ENCODE measurements at places on chromosomes 11 and 22.

DNA sequence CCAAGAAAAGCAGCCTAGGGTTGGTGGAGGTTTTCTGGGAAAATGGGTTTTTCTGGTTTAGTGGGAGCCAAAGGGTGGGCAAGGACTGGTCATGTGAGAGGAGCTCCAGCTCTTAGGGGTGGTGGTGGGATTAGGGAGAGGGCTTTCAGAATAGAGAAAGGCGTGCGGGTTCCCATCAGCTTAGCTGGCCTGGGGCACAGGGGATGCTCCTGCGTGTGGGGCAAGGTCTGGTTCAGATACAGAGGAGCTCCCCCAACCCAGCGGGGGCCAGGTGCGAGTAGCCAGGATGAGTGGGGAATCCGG, 644 bp downstream of the TMEM134 start:
- DNase-seq: no peak

DNA sequence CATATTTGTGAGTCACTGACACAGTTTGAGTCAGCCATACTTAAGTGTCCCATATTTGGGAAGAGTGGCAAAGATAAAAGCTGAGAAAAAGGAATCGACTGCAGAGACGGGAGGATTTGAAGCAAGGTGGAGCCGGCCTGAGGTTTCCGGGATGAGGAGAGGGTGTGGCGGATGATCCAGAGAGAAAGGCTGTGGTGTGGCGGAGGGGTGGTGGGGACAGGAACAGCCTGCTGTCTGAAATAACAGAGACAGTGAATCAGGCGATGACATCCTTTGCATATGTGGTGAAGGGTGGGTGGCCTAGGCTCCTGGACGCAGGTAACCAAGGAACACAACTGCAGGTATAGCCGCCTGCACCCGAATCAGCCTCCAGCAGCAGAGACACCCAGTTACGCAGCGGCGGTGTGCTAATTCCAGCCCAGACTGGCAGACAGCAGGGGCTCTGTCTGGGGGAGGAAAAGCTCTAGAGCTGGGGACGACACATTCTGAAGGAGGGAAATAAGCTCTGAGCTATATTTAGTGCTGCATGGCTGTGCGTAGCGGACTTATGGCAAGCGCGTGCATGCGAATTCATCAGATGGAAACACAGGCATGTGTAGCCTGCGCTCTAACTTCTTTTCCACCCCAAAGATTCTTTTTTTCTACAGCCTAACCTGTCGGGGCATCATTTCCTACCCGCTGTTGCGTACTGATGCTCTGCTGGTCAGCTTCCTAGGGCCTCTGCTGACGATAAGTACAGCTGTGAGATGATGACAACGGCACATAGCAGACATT, 62.7 kb upstream of the BARX2 start:
- no peak for DNase-seq

- no peak for DNase-seq
Observed at GRCh38 chr11:95697614-95698408, 91.8 kb downstream of the FAM76B start.

DNA sequence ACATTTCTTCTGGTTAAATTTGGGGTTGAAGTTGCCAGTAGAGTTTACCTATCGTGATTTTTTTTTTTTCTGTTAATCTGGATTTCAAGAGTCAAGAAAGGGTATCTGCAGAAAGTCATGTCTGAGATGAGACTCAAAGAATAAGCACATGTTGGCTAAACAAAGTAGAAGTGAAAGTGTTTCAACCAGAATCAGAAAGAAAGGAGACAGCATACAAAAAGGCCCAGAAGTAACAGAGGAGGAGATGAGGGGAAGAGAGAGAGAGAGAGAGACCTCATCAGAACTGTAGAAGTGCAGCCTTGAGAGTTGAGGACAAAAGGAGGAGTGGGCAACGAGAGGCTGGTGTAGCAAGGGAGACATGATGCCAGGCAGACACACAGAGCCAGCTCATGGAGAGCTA, 54.9 kb downstream of the SVIP start:
- DNase-seq: no peak

- DNase-seq: no peak
Observed at GRCh38 chr11:30763951-30764350, 177.8 kb upstream of the MPPED2 start.

DNA sequence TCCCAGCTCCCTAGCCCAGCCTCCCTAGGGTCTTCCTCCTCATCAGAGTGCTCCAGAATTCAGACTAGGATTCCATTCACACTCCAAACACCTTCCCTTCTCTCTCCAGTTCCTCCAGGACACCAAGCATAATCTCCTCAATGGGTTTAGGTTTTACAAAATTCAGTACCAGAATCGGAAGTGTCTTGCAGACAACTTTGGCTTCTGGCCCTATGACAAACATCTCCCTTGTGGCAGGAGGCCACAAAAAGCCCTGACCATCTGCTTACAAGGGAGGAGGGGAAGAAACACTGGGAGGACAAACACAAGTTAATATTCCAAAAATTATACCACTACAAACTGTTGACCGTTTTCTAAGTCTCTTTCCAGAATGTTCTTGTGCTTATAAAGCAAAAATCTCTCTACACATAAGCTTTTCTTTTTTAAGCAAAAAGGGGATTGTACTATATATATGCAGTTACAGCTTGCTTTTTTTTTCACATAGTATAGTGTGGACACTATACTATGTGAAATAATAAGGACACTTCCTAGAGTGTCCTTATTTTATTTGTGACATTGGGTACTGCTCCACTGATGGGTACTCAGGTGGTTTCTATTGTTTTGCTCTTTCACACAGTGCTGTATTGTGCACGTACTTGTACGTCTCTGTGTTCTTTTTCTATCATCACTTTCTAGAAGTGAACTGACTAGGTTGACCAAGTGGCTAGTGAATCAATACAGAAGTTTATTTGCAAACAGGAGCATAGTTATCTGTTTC, 78.7 kb downstream of the BDNF start:
- DNase-seq: no peak

GRCh38 chr11:74766905-74767304, 18.3 kb downstream of the RNF169 start:
- DNase-seq: no peak

- no peak for DNase-seq
Observed at GRCh38 chr11:1531449-1532013, 40.5 kb downstream of the DUSP8 start.

DNA sequence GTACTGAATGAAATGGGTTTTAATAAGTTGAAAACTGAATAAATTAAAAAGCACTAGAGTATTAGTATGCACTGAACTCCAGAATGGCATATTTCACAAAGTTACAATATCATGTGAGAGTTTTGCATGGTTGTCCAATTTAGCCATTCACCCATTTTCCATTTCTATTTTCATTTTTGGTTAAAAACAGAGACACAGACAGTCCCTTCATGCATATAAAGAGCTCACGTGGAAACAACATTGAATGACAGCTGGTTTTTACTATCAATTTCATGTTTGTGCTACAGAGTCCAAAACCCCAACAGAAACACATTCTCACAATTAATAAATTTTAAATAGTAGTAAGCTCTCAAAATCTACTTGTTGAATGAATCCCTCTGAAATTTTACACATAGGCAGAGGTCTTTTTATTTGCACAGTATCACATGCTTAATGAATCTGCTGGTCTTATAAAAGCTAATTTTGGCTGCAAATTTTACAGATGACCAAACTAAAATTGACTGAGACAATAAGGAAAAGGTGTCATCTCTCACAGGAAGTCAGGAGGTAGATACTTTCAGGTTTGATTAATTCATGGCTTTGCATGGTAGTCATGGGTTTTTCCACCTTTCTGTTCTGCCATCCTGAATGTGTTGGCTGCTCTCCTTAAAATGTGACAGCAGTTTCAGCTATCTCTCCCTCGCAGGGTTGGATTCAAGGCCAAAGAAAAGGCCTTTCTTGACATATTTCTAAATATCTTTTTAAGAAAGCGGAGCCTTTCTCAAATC, 20.6 kb upstream of the DDI1 start:
- DNase-seq: no peak

- DNase-seq: no peak
Observed at GRCh38 chr11:60658409-60658808, 41.0 kb upstream of the MS4A8 start.

DNA sequence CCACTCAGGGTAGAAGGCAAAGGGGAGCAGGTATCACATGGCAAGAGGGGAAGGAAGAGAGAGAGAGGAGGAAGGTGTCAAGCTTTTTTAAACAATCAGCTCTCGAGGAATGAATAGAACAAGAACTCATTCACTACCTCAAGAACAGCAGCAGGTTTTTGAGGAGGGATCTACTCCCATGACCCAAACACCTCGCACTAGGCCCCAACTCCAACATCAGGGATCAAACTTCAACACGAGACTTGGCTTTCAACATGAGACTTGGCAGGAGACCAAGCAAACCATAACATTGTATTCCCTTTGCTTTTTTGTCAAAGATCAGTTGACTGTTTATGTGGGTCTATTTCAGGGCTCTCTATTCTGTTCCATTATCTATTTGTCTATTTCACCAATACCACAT, 26.9 kb upstream of the APOBEC3A start:
- no peak for DNase-seq

- no peak for DNase-seq
Observed at GRCh38 chr11:26943636-26944035, 50.3 kb upstream of the FIBIN start.

DNA sequence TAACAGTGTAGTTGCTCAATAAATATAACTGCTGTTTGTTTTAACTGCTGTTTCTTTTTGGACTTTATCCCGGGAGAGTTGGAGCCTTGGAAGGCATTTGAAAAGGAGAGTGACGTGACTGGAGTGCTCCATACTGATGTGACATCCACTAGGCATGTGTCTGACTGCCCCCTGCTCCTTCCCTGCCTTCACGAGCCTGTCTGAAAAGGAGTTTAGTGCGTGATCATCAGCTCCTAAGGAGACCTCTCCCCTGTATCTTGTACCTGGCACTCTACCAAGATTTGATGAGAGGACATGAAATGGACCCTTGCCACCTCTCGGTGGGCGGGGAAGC, 22.9 kb downstream of the ZBTB16 start:
- DNase-seq: no peak

DNA sequence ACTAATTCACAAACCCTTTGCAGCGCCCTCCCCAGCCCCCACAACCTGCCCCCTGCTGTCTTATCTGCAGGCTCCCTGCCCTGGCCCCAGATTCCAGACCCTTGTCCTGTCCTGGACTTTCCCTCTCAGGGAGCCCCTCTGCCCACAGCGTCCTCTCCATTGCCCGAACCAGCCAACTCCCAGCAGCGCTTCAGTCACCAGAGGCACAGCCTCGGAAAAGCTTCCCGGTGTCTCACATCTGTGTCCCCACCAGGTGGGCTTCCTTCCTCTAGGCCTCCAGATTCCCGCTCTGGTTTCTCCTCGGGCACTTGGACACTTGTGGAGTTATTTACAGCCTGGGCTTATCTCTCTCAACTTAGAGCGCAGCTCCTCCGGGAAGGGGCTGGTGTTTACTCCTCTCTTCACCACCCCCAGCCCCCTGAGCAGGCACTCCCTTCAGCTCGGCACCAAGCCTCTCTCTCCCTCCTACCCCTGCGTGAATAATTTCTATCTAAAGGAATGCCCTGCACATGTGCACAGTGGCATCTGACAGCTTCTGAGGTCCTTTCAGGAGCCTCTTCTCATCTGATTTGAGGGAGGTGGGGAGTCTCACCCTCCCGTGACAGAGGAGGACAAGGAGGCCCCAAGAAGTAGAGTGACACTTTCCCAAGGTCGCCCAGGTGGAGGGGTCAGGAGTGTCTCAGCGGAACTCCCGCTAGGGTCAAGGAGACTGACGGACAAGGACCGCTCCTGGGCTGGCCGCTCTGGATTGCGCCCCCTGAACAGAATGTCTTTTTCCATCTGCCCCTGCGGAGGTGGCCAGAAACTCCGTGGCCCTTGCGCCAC, 838 bp downstream of the WNT11 start:
- DNase-seq: no peak

DNA sequence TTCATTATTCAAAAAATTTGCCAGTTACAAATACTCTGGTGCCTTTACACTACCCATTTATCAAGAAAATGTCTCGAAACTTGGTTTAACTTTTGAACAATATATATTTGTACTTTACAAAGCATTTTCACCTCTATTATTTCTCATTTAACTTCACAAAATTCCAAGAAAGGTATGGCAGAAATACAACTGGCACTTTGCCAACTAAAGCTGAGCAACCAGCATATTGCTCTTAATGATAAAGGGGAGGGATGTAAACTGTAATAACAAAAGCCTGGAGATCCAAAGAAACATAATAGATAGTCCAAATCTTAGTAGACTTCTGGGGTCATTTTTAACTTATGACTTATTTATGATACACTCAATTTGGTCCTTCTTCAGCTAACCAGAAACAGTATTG, 7.7 kb downstream of the PITPNB start:
- DNase-seq: no peak

DNA sequence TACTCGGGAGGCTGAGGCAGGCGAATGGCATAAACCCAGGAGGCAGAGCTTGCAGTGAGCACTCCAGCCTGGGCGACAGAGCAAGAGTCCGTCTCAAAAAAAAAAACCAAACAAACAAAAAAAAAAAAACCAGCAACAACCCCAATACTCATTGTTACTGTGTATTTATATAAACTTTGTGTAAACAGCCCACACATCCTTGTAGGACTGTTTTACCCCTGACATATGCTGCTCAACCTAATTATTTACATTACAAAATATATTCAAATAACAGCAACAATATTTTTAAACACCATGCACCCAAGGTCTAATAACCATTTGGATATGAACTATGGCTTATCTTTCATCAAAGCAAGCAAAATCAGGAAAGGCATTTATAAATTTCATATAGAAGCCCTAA, 284.1 kb downstream of the TTC28 start:
- DNase-seq: no peak

- no peak for DNase-seq
Observed at GRCh38 chr22:49411236-49411635, 416.4 kb downstream of the BRD1 start.

GRCh38 chr11:128772814-128773213, 78.9 kb downstream of the FLI1 start:
- no peak for DNase-seq

DNA sequence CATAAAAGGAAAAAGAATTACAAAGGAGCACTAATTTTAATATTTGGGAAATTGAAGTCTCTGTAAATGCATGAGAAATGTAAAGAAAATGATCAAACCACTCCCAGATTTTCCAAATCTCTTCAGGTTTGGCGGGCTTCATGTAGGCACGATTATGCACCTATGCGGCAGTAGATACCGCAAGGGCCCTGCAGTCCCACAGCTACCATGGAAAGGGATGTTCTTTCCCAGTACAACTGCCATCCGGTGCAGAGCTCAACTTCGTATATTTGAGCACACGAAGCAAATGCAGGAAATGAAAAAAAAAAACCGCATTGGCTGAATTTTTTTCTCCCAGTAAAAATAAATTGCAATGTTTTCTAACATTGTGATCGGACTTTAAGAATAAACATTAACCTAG, 1.4 kb downstream of the SLC17A6 start:
- DNase-seq: no peak

- no peak for DNase-seq
Observed at GRCh38 chr11:83437939-83438338, 151.8 kb upstream of the CCDC90B start.

DNA sequence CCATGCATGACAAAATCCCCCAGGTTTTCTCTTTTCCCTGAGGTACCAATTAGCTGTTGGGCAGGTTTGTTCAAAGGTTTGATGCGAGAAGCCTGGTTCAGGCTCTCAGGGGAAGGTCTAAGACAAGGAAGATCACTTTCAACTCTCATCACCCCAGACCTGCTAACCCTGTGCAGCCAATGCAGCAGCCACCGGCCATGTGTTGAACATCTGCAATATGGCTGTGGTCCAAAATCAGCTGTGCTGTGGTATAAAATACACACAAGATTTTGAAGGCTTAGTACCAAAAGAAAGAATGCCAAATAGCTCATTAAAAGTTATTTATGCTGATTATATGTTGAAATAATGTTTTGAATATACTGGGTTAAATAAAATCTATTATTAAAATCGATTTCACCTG, 58.5 kb downstream of the SMCO4 start:
- no peak for DNase-seq

Measured in RWPE2 (cell line).